ENCODE measurements at places on chromosomes 6 and 20.

DNA sequence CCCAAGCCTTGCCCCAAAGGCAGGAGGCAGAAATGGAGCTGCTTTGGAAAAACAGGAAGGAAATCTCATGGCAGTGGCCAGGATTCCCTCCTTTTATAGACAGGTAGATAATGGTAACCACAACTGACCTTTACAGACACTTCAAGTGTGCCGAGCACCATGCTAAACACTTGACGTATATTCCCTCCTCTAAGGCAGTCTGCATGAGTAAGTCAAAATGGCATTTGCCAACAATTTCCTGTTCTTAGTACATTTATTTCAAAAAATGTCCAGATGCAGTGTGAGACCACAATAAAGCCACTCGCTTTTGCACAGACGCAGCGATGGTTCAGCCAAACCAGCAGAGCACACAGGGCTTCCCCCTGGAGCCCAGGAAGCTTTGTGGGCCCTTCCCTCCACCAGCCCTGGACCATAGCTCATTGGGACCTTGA lies 16.5 kb upstream of the GPR6 start:
- no peak for DNase-seq

- no peak for DNase-seq
Observed at GRCh38 chr6:39088331-39088730, 26.7 kb downstream of the SAYSD1 start.

DNA sequence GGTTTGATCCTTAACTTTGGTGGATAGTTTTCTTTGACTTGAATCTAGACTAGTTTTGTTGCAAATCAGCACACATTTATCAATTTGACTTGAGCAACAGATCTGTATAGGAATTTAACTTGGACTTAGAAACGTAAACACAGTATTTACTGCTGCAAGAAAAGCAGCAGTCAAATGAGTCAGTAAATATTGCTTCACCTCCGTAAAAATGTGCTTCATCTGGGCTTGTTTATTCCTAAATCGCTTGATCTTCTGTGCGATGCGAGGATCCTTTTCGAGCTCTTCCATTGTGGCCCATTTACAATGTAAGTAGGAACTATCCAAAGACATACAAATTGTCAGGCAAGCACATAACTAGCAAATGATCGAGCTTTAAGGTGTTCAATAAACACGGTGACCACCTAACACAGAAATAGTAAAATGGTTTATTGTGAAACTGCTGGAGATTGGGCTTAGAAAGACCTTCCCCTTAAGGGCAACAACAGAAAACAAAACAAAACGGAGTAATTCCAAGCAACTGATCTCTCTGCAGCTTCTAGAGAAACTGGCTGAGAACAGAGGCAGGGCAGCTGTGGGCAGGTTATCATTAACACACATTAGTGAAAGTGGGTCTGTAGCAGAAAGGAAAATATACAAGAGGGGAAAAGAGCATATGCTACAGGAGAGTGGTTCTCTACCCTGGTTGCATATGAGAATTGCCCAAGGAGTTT lies 120.8 kb downstream of the CHD6 start:
- no peak for DNase-seq

DNA sequence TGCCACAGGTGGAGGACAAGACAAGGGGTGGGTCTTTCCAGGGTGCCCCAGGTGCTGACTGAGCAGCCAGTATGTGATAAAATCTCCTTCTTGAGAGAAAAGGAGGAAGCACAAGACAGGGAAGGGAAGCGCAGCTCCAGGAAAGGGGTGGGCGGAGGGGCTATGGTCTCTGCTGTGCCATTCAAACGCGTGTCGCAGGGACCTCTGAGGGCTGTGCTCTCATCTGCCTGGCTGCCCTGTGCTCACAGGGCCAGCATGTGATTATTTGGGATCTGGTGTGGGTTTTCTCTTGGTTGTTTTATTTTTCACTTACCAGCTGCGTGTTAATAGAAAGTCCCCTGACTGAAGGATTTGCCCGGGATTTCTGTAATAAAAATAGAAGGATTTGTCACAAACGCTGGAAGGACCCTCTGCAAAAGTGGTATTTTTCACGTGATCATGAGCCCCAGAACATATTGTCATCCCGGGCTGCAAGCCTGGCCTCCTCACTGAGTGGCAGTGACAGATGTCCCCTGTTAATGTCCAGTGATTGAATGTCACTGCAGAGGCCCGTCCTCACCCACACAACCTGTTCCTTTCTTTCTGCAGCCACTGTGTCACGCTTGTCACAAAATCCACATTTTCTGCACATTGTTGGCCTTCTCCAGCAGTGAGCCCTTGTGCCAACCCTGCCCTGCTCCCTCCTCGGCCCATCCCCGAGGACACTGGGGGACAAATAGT lies 35.0 kb upstream of the VSX1 start:
- no peak for DNase-seq

DNA sequence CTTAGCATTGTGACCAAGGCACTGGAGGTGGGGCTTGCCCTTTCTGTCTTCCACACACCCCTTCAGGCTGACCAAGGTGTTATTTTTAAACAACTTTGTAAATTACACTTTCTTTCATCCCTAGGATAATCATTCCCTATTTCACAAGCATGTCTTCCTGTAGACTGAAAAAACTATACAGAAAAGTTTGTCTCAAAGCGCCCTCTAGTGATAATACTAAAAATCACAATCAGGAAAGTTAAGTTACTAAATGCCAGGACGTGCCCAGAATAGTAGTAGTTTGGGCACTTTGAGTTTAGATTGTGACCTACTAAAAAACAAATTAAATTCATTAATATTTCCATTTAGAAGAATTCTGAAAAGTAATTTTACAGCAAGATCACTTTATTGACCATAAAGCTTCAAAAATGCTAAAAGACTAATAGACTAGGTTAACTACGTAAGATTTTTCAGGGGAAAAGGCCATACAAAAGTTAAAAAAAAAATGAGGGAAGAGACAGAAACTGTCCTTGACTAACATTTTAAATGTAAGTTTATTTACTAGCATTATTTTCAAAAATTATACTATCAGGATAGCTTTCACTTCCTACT lies 123.3 kb upstream of the DUSP22 start:
- DNase-seq: no peak

GRCh38 chr6:89489078-89489477 lies 56.1 kb downstream of the ANKRD6 start:
- DNase-seq: no peak

- DNase-seq: no peak
Observed at GRCh38 chr6:143146186-143146851, 85.6 kb downstream of the AIG1 start.

GRCh38 chr6:126094411-126094810 lies 108.1 kb downstream of the TRMT11 start:
- DNase-seq: no peak

DNA sequence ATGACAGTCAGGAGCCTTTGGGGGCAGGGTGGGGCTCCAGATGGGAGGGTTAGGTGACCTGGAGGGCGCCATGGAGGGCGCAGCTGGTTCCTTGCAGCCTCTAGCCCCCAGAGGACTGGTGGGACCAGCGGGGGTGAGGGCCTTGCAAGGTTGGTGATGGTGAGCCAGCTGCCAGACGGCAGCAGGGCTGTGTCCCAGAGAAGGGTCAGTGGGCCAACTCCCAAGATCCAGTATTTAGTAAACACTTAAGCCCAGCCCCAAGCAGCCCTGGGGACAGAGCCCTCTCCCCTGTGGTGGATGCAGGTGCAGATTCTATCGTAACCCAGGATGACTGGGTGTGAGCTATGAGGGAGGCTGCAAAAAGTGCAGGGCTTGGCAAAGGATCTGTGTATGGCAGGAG lies 201.5 kb upstream of the RNF24 start:
- no peak for DNase-seq
